ENCODE measurements at places on chromosomes 12 and 14. TPM values are rescaled to one million over a fixed set of nuclear protein-coding genes. Genes with fewer than 3 reads are reported as not detected.

DNA sequence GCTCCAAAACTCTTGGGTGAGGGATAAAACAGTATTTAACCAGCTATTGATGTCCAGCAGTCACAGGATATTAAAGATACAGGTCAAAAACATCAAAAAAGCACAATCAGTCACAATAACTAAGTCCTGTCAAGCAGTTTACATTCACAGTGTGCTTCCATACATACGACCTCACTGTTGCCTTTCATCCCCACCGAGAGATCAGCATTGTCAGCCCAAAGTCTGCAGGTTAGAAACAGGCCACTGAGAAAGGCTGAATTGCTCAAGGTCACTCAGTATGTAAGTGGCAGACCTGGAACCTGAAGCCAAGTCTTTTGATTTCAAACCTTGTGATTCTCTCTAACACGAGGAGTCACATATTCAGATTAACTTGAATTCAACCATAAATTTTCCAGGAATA lies 124.9 kb downstream of the GXYLT1 start:
- DNase-seq = no peak

- no peak for DNase-seq
Measured at GRCh38 chr14:105494606-105494929, 3.5 kb downstream of the TEDC1 start.

DNA sequence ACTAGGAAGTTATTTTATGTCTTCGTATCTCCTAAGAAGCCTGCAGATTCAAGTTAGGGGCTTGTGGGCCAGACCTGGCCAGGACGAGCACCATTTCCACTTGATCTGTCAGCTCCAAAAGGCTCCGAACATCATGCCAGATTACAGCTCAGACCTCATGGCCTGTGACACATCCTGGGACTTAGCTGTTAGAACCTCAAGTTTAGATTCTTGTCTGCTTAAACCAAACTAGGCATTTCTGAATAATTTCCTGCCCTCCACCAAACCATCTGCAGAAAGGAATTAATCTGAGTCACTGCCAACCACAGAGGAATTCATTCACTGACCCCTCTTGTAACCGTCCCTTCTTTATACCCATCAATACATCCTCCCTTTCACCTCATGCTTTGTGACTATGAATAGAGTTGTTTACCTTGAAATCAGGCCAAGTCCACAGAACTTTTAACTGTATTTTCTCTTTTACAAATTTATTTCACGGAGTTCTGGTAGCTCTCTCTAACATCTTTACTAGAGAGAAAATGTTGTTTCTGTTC lies 120.3 kb downstream of the FBXL14 start:
- DNase-seq = peak; percentile 96

DNA sequence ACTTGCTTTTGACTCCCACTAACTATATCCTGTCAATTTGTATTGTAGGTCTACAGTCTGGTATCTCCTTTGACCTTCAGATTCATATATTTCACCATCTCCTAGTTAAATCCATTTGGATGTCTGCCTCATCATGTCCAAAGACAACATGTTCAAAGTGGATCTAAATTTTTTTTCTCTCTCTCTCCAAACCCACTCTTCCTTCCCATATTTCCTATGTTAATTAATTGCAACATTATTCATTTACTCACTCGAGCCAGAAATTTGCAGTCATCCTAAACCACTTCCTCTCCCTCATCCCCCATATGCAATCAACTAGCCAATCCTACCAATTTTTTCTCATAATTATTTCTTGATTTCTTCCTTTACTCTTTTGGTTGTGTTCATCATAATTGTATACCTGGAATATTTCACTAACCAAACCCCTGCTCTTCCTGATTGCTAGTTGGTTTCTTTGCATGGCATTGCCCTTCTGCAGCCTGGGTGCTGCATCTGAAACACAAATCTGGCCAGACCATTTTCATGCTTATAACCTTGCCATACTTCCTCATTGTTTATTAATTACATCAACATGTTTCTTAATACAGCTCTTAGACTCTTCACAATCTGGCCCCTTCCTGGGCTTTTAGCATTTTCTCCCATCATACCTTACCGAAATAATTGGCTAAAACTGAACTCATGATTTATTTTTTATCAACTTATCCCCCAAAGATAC lies 442.2 kb downstream of the ADAMTS20 start:
- DNase-seq = no peak

DNA sequence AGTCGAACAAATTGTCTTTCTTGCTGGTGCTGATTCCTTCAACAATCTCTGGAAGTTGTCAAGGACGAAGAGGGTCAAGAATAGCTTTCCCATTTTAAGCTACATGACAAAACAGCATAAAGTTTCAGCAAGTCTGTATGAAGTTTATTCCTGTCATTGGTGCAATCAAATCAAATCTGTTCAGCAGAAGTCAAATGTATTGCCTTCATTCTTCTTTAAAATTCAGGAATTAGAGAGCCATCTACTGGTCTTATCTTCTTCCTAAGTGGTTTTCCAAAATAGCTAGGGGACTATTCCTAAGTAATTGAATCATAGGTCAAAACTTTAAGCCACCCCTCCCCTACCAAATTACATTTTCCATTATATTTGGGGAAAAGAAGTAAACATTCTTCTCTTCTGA lies 990.2 kb downstream of the GALC start:
- DNase-seq = no peak

DNA sequence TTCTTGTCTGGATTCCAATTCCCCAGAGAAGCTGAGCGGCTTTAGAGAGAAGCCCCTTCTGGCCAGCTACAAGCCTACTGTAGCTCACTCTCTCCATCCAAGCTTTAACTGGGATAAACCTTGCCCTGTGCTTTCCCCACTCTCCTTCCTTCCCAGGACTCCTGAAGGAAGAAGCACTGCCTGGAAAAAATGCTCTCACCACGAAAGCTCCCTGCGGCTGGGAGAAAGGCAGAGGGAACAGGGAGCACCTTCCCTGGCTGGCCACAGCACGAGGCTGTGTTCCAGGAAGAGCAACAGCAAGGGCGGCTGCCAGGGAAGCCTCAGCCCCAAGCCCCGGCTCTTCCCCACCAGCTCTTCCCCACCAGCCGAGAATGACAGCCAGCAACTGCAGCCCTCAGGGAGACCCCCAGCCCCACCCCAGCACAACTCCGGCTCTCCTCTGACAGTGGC lies 40.8 kb upstream of the PNMA1 start:
- peak; percentile 59 for DNase-seq

Gene DTX1
- total RNA-seq = 4.6 TPM

Gene KRT75
- not detected for total RNA-seq

Gene RPS6KA5
- 1.2 TPM for total RNA-seq

Gene BMP4
- 48.2 TPM for total RNA-seq

Gene SCARB1
- total RNA-seq = 7.6 TPM
